ENCODE measurements at places on chromosomes 3 and 15.

- DNase-seq: no peak
These were observed 126.8 kb downstream of the MITF start for GRCh38 chr3:69865925-69866679.

- no peak for DNase-seq
These were observed 6.5 kb upstream of the VPS8 start for GRCh38 chr3:184805351-184806038.

DNA sequence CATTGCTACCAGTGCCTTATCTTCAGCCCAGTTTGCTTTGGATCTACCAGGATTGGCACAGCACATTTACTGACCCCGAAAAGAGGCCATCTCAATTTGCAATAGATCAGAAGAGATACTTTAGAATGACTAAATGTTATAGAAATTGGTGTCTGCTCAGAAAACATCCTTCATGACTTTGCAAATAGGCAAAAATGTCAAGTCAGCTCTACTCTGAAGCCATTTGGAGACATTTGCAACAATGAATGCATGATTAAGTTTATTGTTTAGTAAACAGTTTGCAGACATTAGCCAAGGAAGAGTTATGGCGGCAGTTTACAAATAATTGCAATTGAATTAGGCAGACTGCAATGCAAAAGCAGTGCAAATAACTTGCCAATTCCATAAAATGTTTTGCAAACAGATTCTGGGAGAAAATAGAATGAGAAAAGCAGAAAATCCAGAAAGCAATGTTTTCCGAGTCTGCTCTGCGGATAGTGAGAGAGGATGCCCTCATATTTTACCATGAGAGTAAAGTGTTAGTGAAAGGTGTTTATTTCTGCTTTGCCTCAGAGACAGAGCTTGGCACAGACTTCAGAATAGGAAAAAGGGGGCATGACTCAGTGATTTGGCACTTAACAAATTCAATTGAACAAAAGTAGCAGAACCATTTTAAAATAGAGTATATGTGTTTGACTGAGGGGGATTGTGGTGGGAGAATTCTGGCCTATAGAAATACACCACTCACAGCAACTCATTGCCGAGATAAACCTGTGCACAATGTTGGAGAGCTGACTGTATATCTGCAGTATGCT is 334.9 kb upstream of the NR2F2 start:
- no peak for DNase-seq

DNA sequence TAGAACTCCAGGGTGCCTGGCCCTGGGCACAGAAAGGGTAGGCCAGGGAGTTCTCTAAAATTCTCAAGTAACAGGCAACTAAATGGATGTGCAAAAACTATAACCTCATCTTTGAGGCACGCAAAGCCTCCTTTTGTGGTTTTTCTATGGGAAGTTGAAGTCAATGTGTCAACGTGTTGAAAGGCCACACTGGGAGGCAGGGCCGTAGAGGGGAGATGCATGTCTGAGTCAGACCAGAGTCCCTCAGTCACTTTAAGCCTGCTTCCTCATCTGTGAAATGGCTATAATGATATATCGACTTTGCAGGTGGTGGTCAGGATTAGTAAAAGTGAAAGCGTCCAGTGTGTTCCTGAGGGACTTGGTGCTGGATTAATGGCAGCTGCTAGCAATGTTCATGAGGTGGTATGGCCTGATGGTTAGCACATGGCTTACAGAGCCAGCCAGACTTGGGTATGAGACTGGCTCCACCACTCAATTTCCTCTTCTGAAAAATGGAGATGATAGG is 17.0 kb downstream of the TGM5 start:
- peak; percentile 91 for DNase-seq

- no peak for DNase-seq
These were observed 49.6 kb downstream of the PARP14 start for GRCh38 chr3:122730240-122730639.

- DNase-seq: peak; percentile 31
These were observed 1.7 kb downstream of the SNTN start for GRCh38 chr3:63654211-63654610.

GRCh38 chr3:71876135-71877105 is 91.5 kb upstream of the PROK2 start:
- DNase-seq: no peak

GRCh38 chr15:70920981-70921696 is 28.5 kb downstream of the LRRC49 start:
- no peak for DNase-seq

GRCh38 chr15:88256279-88257230 is at the start of gene NTRK3:
TSS of gene NTRK3 (minus strand) at chr15:88256739. CDS start at chr15:88256153, 586 bp downstream.
- DNase-seq: peak; percentile 13

- DNase-seq: no peak
These were observed at the start of gene GABRG3 for GRCh38 chr15:26970712-26971210. TSS of gene GABRG3 (plus strand) at chr15:26971181.

- DNase-seq: peak; percentile 49
These were observed 27.0 kb upstream of the POLG start for GRCh38 chr15:89361451-89362202.

Measured in AG10803 (cell line).